BE2C (cell line): ENCODE measurements at places on chromosomes 3 and 15.
A peak's percentile ranks its signal among the peaks of the same experiment; 100 is the strongest.

GRCh38 chr15:74635228-74635627, 19.6 kb downstream of the CLK3 start:
- DNase-seq, result peak; percentile 73

DNA sequence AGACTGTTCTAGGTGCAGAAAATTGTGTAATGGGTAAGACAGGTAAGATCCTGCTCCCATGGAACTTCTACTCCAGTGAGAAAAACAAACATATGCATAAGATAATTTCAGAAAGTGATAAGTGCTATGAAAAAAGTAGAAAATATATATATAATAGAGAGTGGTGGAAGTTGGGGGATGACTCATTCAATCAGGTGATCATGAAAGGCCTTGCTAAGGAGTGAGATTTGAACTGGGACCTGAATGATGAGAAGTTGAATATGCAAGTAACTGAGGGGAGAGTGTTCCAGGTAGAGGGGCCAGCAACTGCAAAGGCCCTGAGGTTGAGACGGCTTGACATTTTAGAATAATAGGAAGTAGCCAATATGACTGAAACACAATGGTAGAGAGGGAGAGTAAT, 92.3 kb upstream of the TNIK start:
- no peak for DNase-seq

GRCh38 chr3:111613294-111613693, 18.1 kb upstream of the ZBED2 start:
- DNase-seq, result no peak

DNA sequence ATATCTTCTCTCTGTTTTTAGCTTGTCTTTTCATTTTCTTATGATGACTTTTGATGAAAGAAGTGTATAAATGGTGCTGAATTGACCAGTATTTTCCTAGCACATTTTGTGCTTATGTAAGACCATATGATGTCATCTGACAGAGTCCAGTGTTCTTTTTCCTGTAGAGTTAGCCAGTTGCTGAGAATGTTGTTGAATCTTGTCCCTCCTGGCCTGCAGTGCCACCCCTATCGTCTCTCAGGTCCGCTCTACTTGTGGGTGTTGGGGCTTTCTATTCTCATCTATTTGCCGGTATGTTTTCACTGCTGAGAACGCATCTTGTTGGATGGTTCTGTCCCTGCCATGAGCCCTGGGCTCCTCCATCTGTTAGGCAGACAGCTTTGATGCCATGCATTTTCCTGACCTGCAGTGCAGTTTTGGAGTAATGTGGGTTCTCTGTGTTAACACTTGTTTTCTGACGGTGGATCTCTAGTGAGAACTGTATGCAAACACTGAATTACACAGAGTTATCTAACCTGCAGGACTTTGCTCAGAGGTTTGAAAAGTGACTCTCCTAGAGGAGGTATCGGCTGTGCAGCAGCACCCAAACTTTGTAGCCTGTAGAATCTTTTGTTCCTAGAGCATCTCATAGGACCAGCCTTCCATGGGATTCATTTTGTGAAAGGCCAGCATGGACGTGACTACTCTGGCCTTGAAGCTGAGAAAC, 44.6 kb downstream of the SLC6A20 start:
- no peak for DNase-seq

DNA sequence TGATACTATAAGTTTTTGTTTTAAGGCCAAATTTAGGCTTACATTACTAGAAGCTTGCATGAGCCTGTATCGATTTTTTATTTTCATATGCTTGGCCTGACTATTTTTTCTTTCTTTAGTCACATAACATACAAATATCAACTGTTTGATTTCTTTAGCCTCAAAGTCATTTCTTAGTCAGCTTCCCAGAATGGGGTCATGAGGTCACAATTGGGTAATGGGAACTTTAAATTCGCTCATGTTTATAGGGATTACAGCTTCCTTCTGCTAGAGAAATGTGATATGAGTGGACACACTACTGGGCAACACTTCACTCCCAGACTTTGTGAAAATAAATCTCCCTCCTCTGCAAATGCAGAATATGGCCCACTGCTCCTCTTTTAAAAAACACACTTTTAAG, 9.1 kb upstream of the TIPARP start:
- no peak for DNase-seq

DNA sequence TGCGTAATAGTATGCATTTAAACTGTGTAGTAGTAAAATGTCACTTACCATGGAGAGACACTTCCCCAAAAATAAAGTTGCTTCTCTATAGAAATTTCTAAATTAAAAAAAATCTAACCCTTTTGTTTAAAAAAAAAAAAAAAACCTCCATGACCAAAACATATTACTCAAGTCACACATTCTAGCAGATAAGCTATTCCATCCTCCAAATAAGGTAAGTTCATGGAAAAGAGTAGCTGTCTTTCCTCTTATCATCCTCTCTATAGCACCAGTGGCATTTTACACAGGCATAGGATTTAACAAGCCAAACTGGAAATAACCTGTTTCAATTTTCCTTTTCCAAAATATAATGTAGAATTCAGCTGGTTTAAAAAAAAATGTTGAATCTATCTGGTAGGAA, 57.4 kb downstream of the LRRFIP2 start:
- no peak for DNase-seq

GRCh38 chr3:32140943-32141342, 34.5 kb downstream of the GPD1L start:
- DNase-seq, result no peak

DNA sequence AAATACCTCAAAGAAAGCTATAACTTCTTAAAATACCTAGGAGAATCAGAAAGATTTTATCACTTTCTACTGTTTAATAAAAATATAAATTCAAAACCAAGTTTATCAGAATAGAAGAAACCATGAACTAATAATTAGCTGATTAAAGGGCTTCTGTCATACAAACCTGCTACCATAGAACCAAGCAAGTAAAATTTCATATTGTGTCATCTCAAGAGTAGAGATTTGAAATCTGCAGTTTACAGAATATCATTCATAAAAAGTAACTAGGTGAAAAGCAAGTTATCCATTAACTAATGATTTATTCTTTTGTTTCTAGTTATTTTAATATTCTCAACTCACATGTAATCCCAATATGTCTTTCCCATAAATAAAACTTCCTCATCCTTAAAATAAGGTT, 36.8 kb upstream of the XXYLT1 start:
- no peak for DNase-seq

- no peak for DNase-seq
Measured at GRCh38 chr3:194352667-194353246, 1.6 kb upstream of the CPN2 start.

- no peak for DNase-seq
Measured at GRCh38 chr3:72411126-72411525, 437.1 kb downstream of the SHQ1 start.

DNA sequence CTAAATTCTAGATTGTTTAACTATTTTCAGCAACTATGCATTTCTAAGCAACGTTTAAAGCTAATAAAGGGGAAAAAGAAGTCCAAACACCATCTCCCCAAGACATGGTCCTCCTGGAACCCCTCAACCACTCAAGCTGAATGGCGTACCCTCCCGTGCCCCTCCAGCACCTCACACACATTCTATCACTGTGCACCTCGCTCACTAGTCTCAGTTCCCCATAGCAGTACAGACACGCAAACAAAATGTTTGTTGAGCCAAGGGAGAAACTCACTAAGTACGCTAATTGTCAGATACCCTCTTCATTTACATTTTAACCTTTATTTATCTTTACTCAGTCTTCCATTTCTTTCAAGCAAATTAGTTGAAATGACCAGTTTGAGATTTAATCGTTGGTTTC, 48.8 kb downstream of the ACAP2 start:
- no peak for DNase-seq

DNA sequence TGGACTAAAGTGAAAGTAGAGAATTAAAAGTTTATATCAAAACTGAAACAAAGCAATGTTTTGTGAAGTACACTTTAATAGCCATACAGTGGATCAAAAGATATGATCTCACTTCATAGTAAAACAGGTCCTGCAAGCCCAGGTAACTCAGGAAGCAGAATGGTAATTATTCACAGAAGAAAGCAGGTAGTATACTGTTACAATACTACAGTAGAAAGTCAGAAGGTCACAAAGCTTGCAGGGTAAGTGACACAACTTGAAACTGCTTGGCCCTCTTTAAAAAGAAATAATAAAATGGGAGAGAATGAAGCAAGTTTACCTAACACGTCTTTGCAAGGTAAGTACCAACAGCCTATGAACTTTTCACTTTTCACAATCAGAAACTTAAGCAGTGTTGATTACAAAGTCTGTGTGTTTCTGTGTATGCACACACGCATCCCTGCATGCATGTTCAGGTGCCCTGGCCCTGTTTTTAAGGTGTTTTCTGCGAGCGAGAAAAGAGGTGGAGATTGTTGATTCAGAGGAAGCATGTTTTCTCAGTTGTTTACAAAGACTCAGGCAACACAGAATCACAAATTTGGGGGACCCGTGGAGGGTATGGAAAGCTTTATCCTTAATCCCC, at the start of gene NAALADL2:
Gene NAALADL2, plus strand, starts transcription at position 221 of the 622 bp plus-strand sequence.
- DNase-seq, result no peak

GRCh38 chr3:42633544-42633943, 20.0 kb upstream of the ZBTB47 start:
- DNase-seq, result no peak

DNA sequence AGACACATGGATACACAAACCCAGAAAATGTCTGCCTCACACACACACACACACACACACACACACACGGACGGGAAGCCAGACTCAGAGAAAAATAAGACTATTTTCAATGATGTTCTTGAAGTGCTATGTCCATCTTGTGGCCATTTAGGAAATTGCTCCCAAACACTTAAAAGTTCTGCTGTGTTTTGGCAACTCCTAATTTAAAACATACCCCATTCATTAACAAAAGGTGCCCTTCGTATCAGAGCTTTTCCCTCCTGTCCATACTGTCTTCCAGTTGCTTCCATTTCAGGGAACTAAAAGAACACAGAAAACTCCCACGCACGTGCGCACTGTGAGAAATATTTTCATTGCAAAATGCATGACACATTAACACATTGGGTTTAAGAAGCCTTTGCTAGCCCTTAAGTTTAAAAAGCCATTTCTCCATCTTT, 44.6 kb downstream of the SLC12A1 start:
- peak; percentile 68 for DNase-seq

GRCh38 chr3:54067055-54067698, 55.2 kb upstream of the CACNA2D3 start:
- DNase-seq, result no peak

- DNase-seq, result no peak
Measured at GRCh38 chr15:50024281-50024680, 94.8 kb downstream of the ATP8B4 start.

- DNase-seq, result no peak
Measured at GRCh38 chr3:10950476-10951294, 41.9 kb upstream of the SLC6A1 start.

DNA sequence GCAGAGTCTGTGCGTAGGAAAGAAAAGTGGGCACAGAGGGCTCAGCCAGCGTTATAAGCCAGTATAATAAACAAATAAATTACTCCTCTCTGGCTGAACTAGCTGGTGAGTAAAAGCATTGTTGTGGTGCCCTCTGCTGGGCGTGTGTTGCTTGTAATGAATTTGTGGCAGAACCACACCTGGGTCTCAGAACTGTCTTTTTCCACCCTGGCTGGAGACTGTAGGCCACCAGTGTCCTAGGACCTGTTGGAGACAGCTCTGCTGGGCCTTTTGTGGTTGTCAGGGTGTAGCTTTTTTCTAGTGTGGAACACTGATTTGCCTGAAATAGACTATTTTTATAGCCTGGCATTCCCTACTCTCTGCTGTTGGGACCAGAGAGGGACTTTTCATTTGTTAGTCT, 130.5 kb upstream of the EIF1B start:
- DNase-seq, result peak; percentile 71

GRCh38 chr3:195094191-195094921, 176.6 kb downstream of the XXYLT1 start:
- peak; percentile 23 for DNase-seq

GRCh38 chr3:194095464-194095863, 40.5 kb upstream of the HES1 start:
- peak; percentile 53 for DNase-seq

DNA sequence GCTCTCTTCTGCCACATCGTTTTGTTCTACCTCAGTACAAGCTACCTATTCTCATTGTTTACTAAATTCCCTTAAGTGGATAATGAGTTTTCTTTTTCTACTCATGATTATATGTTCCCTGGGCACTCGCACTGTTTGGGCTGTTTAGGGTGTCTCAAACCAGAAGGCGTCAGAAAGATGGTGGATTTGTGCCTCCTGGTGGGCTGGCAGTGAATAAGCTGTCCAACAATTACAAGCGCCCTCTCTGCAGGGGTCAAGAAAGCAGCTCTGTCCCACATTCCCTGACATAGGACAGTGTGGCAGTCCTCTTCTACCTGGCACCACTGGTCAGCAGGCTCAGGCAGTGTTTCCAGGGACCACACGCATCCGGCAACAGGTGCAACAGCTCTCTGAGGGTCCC, 173.4 kb upstream of the PPP2R3A start:
- no peak for DNase-seq

DNA sequence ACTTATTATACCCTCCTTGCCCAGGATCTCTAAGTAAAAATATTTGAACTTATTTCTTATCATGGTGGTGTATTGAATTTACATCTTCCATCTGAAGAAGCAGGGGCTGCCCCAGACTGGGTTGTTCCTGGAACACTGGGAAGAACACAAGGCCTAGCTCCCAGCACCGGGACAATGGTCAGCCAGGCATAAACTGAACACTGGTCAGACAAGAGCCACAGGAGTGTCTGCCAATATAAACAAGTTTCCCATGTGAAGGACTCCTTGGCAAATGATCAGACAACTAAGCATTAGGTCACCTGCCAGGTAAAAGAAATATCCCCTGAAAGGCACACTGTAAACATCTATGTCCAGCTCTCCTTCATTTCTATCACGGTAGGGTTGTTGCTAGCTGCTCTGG, 172.4 kb downstream of the ATP8B4 start:
- DNase-seq, result no peak

DNA sequence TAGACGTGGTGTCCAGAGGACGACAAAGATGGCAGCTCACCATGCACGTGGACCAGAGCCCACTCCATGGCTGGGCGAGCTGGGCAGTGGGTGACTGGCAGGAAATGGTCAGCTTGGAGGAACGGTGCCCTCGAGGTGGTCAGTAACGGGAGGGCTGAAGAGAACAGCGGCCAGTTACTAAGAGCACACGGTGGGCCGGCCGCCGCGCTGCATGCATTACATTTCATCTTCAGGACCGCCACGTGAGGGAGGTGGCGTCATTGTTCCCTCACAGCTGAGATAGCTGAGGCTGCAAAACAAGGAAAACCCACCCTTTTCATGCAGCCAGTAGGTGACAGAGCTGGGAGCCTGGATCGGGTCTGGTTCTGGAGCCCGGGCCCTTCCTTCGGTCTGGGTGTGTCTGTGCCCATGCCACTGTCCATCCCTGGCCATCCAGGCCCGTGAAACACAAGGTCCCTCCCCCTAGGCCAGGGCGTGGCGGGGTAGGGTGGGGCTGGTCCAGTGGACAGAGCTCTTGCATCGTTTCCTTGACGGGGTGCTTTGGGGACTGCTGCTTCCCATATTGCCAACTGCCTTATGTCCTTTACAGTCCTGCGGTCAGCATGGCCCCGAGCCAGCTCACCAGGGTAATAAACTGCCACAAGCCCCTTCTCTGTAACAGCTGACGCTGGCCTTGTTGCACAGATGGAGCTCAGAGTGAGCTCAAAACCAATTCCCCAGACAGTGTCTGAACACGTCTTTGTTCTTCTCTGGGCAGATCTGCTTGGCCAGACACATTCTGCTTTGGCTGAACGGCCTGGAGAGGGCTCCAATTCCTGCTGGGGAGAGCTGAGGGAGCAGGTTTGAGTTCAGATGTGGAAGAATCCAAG, 51.8 kb downstream of the RGMA start:
- DNase-seq, result peak; percentile 54

- DNase-seq, result no peak
Measured at GRCh38 chr15:68285259-68285980, 7.9 kb downstream of the FEM1B start.

- no peak for DNase-seq
Measured at GRCh38 chr3:25547943-25548674, 116.6 kb downstream of the TOP2B start.
